ENCODE measurements at places on chromosomes 6 and 20.

DNA sequence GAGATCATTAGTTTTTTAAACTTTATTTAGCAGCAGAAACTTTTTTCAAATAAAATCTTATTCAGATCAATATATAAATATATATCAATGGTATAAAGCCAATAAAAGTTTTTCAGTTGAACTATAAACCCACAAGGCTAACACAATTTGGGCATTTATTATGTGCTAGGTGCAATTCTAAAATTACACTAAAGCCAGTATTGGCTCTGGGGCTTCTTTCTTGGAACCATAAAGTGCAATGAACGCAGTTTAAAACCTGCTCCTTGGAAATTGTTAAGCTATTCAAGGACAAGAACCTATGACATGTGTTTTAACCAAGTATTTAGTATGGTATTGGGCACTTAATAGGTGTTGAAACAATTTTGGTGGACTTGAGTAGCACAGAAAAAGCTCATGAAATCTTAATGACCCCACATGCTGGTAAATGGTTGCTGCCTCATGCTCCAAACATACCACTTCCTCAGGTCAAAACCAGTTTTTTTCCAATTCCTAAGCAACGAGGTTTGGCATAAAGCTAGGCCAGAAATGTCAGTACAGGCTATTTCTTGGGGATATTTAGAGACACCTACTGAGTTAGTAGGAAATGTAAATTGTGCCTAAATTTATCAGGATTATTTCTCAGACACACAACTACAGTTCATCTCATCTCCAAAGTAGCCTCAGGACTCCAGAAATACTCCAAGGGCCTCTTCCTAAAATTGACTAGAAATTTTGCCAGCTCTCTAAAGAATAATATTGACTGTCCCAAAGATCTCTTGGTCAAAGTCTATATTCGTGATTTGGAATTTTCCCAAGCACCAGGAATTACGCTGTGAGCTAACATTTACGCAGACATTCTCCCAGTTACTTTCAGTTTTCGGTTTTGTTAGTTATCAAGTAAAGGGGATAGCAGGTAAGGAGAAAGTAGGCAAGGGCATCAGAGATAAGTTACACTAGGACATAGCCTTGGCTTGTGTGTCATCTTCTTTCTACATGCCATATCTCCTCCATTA is 90.9 kb upstream of the LGSN start:
- no peak for DNase-seq

DNA sequence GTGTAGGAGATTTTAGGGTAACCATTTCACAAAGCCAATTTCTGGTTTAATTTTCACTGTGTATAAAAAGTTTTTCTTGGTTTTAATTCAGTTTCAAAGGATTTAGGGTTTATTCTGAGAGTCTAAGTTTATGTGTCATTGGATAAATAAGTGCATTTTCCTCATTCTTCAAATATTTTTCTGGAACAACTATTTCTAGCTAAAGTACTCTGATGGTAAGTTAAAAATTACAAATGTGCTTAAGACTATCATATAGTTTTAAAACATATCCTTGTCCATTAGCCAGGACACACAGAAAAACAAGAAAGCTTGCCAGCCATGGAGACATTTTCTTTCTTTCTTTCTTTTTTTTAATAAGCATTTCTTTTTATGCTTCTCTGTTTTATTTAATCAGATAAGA is 333.0 kb downstream of the RFPL4B start:
- DNase-seq = no peak

DNA sequence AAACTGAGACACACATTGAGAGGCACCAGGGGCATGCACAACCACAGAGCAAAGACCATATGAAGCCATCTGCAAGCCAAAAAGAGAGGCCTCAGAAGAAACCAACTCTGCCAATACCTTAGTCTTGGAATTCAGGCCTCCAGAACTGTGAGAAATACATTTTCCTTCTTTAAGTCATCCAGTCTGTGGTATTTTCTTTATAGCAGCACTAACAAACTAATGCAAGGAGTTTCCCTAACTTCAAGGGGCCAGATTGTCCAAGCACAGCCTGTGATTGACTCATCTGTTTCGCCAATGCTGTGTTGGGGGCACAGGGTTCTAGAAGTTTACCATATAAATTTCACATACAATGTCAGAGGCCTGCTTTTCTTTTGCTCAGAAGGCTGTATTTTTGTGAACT is 364.6 kb downstream of the GJA1 start:
- DNase-seq = no peak

DNA sequence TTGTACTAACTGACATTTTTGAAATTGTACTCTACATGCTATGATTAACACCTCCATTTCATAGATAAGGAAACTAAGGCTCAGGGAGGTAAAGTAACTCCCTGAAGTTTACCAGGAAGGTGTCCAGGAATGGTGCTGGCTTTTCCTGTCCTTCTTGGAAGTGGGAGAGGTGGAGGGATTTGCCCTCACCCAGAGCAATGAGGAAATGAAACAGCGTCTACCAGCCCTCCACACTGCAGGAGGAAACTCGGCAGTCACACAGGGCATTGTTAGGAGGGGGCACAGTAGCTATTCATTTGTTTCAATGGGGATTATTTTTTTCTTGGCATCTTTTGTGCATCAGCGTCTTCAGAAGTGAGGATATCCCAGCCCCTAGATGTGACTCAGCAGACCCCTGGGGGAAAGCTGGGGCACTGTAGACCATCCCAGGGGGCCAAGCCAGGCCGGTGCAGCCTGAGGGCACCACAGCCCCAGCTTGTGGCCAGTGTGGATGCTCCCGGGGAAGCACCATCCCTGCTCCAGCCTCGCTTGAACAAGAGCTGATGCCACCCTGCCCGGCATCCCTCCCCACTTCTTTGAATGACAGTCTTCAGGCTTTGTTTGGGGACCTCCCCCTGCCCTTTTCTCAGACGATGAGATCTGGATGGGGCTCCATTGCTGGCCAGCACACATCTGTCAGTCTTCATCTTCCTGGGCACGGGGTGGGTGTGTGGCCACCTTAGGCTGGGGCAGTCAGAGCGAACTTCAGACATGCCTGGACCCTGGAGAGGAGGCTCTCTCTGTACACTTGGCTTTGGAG is 224.4 kb upstream of the PMEPA1 start:
- no peak for DNase-seq

DNA sequence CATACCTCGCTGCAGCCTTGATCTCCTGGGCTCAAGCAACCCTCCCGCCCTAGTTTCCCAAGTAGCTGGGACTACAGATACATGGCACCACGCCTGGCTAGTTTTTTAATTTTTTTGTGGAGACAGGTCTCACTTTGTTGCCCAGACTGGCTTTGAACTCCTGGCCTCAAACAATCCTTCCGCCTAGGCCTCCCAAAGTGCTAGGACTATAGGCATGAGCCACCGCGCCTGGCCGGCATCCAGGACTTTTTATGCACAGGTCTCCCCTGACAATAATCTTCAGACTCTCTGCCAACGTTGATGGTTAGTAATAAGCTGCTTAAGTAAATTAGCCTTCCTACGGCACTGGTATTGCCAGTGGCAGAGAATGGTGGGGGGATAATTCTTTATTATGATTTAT is 110.5 kb upstream of the MTHFD1L start:
- DNase-seq = no peak

DNA sequence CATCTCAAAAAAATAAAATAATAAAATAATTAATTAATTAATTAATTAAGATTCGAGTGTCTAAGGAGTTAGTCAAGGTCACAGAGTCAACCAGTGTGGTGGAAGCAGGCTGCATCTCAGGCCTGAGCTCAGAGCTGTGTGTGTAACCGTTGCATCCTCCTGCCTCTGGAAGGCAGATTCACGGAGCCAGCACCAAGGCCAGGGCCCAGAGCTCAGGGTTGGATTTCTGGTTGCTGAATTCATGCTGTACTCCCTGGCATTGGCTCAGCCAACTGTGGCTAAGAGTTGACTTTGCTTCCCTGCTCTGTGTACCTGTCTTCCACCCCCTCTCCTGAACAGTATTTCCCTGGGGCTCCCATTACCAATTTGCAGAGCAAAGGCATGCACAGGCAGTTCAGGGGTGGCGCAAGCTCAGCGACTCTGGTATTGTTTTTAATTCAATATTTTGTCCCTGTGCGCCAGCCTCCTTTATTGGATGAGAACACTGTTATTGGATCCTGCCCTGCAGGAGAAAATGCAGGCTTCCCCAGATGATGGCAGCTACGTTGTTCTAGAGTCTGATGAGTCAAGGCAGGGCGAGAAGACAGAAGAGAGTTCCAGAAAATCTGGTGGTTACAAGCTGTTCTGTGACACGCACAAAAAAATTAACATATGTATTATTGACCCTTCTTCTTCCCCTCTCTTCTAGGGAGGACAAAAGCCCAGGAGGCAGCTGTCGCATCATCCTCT is 12.3 kb upstream of the CTNNBL1 start:
- no peak for DNase-seq

DNA sequence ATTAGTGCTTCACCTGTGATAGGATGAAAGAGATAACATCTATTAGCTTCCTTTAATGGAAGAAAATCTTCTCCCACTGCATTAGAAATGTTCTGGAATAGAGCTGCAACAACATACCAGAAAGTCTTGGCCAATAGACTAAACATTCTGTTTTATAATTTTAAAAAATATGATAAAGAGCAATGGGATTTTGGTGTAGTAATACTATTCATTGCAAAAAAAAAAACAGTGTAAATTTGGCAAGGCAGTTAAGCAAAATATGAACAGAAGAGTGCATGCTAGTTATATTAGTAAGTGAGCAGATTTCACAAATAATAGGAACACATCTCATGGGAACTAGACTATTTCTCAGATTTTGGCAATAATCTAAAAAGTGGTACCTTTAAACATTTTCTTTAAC is 43.3 kb downstream of the SOX4 start:
- no peak for DNase-seq
